ENCODE measurements at places on chromosomes 6 and 20. TPM values are rescaled to one million over a fixed set of nuclear protein-coding genes. Genes with fewer than 3 reads are reported as not detected.

DNA sequence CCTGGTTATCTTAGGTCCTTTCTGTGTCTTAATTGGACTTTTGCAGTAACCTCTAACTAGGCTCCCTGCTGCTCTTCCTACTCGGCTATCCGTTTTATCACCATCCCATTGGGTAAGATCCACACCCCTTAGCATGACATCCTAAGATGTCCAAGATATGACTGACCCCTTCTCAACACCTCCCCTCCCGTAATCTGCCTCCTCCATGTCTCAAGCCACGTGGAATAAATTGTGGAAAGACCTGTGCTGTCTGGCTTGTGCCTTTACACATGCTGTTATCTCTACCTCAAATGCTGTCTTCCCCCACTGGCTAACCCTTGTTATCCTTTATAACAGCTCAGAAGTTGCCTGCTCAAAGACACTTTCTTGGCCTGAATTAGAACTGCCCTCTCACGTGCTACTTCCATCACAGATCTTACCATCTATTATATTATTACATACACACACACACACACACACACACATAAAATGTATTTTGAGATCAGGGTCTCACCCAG, 26.5 kb downstream of the EIF2S2 start:
- DNase-seq: no peak

DNA sequence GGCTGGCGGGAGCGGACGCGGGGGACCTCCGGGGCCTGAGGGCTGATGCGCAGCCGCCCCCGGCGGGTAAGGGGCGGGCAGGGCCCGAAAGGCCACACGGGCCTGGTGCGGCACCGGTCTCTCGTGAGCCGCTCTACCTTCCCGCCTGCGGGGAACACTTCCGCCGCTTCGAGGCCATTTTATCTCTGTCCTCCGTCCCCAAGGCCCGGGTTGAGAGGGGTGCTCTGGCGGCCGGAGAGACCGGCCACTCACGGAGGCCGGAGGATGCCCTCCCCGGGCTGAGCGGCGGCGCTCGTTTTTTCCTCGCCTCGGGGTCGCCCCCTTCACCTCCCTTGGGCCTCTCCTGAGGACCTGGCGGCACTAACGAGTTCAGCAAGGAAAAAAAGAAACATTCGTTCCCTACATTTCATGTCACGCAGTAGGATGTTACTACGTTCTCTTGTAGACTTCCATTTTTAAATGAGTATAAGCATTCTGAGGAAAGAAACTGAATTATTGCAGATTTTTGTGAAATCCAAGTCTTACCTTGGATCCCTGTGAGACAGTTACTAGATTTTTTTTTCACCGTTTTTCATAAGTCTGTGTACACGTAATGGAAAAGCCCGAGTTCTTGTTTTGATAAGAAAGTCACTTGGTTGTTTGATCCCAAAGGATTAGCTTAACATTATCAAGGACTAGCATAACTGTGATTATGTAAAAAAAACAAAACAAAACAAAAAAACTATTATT, 575 bp downstream of the WTAP start:
- peak; percentile 59 for DNase-seq

Gene LTB
- 585 TPM for total RNA-seq

DNA sequence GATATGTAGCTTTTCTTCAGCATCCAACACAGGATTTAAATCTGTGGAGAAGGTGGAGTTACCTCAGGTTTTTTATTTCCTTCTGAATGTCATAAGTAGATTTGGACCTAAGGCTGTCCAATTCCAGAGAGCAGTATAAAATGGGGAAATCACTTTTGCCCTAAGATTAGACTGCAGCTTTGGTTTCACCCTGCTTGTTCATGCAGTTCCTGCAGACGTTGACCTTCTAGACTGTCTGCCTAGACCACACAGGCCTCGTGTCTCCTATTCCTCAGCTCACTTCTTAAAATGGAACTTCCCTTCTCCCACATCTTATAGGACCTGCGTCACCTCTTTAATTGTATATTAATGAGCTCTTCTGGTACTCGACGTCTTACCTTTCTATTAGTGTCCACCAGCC, 26.0 kb upstream of the C6orf62 start:
- DNase-seq: no peak

DNA sequence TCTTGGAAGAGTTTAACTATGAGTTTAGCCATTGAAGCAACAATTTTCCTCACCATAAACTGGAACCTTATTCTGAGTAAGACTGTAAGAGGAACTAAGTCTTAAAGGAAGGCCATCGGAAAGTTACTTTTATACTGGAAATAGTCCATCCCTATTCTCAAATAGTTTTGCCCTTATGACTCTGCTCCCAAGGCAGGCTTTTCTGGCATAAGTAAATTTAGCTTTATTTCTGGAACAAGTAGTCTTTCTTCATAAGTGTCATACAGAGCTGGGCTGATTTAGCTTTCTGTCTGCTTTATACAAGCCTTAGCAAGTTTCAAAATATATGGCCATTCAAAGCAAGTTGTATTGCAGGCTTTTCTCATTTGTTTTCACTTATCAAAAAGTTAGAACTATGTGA, 328.1 kb downstream of the HACE1 start:
- no peak for DNase-seq

Gene FOXC1
- not detected for total RNA-seq

DNA sequence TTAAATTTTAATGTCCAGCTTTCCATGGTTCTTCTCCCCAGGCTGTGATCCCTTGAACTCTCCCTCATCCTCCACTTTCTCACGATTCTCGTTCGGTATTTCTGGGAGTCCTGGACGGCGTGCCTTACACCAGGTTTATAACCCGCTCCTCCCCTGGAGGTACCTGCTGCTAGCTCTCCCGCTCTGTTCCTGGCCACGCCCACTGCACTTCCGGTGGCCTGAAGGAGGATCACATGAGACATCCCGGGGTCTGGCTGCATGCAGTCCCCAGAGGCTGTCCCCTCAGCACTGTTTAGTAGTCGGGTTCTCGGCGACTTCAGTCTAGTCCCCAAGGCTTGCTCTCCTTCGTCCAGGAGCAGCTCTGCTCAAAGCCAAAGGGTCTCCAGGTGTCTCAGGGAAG, 28.4 kb upstream of the GCLC start:
- DNase-seq: no peak

Gene TMC2
- not detected for total RNA-seq

- no peak for DNase-seq
Measured at GRCh38 chr20:34753706-34754461, 49.7 kb downstream of the TP53INP2 start.

- DNase-seq: no peak
Measured at GRCh38 chr6:122405417-122405816, 6.0 kb downstream of the HSF2 start.

DNA sequence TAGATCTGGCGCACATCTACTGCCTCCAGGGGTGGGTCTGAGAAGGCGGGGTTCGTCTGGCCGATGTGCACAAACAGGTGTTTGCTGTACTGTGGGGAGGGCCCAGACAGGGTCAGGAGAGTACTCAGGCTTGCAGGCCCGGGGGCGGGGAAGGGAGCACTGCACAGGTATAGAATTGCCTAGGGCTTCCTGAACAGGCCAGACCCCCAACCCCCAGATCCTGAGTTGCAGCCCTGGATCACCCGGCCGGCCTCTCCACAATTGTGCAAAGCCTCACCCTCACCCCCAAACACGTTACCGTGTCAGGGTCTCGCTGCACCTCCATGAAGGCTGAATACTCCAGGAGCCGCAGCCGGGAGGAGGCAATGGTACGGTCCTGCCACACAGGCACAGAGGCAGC, 7.8 kb downstream of the RPL10A start:
- DNase-seq: no peak

DNA sequence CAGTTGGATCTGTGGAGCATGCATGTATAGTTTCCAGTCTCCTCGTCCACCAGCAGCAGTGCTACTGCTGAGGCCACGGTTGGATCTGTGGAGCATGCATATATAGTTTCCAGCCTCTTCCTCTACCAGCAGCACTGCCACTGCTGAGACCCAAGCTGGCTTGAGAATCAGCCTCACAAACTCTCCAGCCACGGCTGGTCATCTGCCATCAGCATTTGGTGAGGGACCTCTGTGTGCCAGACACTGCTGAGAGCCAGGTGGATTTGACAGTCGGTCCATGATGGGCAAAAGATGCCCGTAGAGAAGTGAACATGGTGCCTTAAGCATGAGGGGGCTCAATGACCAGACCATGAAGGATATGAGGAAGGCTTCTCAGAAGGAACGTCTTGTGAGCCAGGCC, 46.4 kb downstream of the SLC9A8 start:
- DNase-seq: no peak

GRCh38 chr6:40661726-40662125, 74.6 kb upstream of the LRFN2 start:
- DNase-seq: no peak

Gene LY6G6C
- total RNA-seq: not detected

- DNase-seq: peak; percentile 12
Measured at GRCh38 chr6:101011186-101011585, 130.1 kb upstream of the ASCC3 start.

Gene PBOV1
- total RNA-seq: not detected

GRCh38 chr20:25000268-25000801, 7.8 kb upstream of the APMAP start:
- DNase-seq: no peak

DNA sequence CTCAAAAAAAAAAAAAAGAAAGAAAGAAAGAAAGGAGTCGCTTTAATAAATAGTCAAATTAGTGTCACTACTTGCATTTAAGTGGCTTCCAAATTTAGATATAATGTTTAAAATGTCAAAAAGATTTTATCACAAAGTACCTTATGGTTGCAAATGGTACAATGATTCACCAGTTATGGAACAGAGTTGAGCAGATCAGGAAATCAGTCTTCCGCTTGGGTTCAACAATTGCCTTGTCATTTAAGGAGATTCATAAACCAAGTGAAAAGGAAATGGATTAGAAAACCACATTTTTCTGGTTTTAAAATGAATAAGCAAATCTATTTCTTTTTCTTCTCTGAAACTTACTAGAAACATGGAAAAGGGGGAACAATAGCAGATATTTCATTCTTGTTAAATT, 94.8 kb upstream of the PTPRT start:
- no peak for DNase-seq

DNA sequence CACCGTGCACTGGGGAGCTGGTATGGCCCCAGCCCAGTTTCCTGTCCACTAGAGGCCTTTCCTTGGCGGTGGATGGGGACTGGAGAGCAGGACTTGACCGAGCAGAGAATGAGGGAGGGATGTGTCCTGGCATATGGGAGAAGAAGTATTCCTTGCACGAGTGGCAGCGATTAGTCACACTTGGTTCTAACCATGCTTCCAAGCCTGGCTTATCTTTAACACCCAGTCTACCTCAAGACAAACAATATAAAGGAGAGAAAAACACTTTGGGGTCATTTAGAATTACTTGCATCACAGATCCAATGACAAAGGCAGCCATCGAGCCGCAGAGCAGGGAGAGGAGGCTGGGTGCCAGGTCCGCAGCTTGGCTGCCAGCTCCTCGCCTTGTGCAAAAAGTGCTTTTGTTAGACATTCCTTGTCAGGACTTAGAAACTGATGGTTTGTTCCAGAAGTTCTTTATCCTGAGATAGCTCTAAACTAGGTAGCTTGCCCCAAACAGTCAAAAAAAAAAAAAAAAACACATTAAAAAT, 214.9 kb upstream of the GMDS start:
- no peak for DNase-seq

- no peak for DNase-seq
Measured at GRCh38 chr6:131124336-131125071, 10.8 kb upstream of the AKAP7 start.

- DNase-seq: no peak
Measured at GRCh38 chr6:140236732-140237131, 862.3 kb upstream of the CITED2 start.

DNA sequence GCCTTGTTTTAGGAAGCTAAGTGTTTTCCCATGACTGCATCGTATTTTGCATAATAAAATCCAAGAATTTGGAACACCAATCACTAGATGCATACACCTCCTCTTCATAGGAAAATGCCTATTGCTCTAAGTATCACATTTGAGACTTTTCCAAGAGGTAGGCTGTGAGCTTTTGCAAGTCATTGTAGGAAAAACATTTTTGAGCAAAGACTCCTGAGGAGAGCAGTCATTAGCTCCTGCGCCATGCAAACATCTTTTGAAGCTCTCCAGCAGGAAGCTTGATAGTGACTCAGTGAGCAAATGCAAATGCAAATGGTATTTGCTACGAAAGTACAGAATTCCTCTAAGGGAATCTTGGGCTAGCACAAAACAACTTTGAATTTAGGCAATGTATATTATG, 750.4 kb downstream of the QKI start:
- DNase-seq: no peak

Gene MAFB
- not detected for total RNA-seq

Gene JPH2
- not detected for total RNA-seq

Gene UTRN
- 134 TPM for total RNA-seq

DNA sequence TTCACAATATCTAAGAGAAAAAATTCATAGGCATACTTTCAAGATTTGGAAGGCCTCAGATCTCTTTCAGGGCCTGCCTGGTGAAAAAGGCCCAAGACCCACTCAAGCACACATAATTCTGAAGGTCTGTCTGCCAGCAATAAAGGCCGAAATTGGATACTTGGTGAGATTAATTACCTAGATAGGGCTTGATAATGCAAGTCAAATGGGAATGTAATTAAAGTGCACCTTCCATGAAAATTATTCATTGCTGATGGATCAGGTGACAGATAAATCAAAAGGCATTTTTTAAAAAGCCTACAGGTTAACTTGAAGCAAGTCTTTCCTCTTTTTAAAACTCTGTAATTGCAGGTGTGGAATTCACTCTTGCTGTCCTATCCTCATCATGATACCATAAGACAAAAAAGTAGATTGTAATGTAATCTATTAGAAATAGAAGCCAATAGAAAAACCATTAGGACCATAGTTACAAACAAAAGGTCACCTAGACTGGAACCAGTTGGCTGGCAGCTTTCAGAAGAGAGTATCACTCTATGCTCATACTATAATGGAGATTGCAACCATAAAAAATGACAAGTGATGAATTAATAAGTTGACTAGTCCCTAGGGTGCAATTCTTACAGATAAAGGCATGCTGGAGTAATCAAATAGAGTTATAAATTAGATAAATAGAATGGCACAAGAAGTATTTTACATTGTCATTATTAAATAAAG, 77.3 kb downstream of the EPHA7 start:
- no peak for DNase-seq

Gene ID4
- not detected for total RNA-seq

- DNase-seq: peak; percentile 10
Measured at GRCh38 chr6:159929819-159930218, 39.0 kb downstream of the MAS1 start.

- DNase-seq: no peak
Measured at GRCh38 chr6:30908700-30909099, 693 bp downstream of the GTF2H4 start.

GRCh38 chr20:12016291-12016690, 98.6 kb downstream of the BTBD3 start:
- DNase-seq: no peak

DNA sequence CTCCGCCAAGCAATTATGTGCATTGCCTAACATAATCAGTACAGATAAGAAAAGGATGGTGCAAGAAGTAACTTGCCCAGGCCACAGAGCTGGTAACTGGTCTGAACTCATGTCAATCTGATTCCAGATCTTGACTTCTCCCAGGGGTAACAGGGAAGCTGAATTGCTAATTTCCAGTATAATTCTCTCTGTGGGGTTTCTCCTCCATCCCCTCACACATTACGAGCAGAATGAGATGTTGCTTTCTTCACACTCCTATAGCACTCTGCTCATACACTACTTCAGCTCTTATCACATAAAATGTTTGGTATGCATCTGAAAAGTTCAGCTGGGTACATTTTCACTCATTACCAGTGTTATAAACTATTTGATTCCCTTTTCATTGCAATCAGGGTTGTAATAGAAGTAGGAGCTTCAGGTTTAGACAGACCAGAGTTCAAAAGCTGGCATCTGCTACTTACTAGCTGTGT, 24.0 kb upstream of the LRRC1 start:
- DNase-seq: no peak

Gene HEY2
- not detected for total RNA-seq

GRCh38 chr6:110147870-110148269, 31.6 kb downstream of the WASF1 start:
- no peak for DNase-seq
